ENCODE measurements at places on chromosomes 4 and X. TPM values are rescaled to one million over a fixed set of nuclear protein-coding genes. Genes with fewer than 3 reads are reported as not detected.
A peak's percentile ranks its signal among the peaks of the same experiment; 100 is the strongest.

DNA sequence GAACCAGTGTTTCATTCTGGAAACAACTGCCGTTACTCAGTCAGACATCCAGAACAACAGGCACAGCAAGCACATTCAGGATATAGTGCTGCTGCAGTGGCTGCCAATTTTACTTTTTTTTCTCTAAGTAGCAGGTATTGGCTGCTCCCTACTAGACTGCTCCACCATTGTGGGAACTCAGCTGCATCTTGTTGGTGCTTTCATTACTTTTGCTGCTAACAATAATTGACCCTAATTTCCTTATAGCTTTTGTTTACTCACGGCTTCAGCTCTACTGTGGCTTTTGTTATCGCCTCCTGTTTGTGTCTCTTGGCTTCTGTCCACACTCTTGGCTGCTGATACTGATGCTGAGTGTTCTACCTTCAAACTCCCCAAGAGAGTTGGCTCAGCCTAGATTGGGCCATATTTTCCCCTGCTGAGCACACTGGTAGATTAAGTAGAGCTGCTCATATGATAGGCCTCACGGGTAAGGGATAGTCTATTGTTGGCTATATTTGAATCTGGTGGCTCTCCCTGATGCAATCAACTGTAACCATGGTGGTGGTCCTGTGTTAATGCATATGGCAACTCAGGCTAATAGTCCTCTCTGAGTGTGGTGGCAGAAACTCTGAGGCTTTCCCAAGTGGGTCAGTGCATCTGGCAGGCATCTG, 44.5 kb upstream of the IL2 start:
- no peak for DNase-seq

DNA sequence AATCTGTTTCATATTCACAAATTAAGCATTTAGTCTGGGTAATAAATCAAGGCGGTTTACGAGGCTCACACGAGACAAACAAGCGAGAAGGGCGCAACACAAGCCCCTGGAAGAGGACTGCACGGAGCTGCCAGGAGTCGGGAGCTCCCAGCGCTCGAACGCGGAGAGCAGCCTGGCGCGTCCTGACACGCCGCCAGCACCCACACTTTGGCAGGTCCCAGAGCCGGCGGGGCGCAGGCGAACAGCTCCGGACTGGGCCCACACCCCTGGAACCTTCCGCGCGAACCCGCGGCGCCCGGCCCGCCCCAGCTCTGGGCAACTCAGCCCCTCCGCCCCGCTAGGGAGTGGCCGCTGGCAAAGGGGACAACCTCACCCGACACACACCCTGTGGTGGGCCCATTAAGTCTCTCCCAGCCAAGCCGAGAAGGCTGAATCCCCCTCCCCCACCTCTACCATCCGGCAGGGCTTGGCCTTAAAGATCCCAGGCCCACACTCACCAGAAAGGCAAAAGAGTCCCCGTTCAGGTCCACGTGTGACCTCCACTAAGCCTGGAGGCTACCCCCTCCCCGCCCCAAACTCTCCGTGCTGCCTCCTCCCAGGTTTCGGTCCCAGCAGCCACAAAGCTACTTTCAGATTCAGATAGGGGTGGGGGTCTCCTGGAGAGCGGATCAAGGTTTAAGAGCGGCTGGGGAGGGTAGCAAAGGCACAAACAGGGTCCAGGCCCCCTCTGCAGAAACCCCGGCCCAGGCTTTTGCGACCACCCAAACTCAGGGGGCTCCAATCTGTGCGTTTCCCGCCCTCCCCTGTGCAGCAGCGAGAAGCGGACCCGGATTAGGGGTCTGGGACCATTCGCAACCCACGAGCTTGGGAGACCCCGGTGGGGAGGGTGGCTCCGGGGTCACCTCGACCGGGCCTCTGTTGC, 47.5 kb upstream of the BCOR start:
- DNase-seq = no peak

- DNase-seq = no peak
Measured at GRCh38 chrX:106973433-106974149, 26.4 kb downstream of the MORC4 start.

DNA sequence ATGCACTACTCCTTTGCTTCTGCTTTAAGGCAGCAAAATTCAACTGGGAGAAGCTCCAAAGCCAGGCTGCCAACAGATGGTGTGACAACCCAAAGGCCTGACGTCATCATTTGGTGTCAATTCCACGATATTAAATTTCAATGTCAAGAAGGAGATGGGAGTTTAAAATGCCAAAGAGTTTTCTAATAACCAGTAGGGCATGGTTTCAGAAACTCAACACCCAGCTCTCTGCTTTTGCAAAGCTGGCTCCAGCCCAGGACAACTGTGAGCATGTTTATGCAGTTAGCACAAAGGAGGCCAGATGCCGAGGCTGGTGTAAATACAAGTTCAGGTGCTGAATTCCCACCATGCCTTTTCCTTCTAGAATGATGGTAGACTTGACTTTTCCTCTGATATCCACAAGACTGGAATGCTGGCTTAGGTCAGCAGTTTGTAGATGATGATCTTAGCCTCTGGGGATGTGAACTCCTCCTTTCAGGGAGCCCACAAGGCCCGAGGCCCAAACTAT, 67.3 kb downstream of the AFAP1 start:
- DNase-seq = peak; percentile 52

GRCh38 chr4:169200361-169201030, 70.3 kb downstream of the SH3RF1 start:
- DNase-seq = no peak

- no peak for DNase-seq
Measured at GRCh38 chr4:948936-949300, 16.7 kb downstream of the TMEM175 start.

- no peak for DNase-seq
Measured at GRCh38 chr4:113181289-113182007, 132.0 kb downstream of the ANK2 start.

GRCh38 chr4:85475631-85476233, 782 bp downstream of the ARHGAP24 start:
- peak; percentile 36 for DNase-seq

DNA sequence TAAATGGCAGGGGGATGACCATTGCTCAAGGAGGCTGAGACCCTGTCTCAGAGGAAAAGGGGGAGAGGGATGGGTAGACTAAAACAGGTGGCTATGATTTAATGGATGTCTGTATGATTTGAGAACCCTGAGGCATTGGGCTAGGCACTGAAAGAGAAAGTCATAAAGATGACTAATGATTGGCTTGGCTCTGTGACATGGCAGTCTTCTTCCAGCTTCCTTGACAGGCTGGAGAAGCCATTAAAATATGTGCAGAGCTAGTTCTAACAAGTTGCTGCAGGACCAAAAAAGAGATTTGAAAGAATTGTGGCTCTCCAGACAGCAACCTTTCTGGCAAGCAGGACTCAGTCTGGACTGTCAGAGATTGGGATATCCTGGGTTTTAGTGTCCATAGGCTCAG, 53.6 kb downstream of the AMER1 start:
- DNase-seq = no peak

GRCh38 chrX:152936306-152936705, 38.4 kb downstream of the ZNF185 start:
- DNase-seq = no peak

DNA sequence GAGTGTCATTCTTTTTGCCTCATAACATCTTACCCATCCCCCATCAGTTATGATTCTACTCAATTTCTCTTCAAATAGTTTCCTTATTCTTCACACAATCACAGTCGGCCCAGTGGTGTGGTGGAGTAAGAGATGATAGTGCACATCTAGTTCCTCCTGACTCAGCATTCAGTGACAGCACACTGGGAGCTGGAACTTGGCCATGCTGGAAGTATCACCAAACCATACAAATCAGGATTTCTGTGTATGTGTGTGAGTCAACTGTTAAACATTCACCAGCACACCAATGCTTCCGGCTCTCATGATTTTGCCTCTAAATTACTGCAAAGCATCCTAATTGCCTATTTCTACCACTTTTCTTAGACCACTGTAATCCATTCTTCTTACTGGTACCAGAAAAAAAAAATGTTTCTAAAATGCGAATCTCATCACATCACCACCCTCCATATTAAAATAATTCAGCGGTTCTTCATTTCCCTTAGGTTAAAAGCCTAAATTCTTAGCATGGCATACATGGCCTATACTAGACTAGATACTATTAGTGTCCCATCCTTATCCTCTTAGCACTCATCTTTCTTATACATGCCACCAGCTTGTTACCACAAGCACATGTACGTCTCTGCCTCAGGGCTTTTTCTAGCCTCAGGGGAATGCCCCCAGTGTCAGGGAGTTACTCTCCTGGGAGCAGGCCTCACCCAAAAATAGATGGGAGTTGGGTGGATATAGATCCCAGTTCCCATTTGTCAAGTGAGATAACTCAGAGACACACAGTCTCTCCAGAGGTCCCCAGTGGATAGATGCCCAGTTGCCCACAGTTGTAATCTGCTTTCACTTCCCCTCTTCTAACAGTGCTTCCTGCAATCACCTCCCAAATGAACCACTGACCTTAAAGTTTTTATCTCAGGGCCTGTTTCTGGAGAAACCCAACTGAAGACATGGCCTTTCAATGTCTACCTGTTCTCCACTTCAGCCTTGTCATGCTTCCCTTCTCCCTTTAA, 49.2 kb upstream of the DDX53 start:
- peak; percentile 55 for DNase-seq

DNA sequence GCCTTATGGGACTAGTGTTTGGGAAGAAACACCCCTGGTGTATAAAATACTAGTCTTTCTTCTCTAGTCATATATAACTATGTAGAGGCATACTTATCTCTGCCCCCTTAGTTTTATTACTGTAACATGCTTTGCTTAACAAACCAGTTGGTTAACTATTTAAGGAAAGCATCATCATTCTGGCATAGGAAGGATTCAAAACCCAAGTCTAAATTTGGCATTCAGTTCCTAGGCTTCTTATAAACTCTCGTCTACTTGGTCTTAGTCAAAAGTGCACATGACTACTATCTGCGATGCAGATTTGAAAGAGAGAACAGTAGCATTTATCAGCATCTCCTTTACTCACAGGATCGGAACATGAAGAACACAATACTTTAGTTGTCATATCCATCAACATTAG, 111.3 kb downstream of the MFAP3L start:
- DNase-seq = no peak

DNA sequence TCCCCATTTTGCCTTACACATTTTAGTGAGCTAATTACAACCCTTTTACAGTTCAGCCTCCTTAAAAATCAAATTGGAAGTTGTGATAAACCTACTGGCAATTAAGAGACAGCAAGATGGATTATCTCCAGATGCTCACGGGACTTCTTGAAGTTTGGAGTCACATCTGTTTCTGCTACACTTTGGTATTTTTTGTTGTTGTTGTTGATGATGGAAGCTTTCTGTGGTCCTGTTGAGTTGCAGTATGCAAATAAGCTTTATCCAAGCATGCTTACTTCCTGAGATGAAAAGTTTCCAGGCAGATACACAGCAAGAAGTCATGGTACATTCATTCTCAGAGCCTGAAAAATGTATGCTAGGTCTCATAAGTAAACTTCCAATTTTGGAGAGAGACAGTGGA, 670.0 kb upstream of the AMOT start:
- no peak for DNase-seq

DNA sequence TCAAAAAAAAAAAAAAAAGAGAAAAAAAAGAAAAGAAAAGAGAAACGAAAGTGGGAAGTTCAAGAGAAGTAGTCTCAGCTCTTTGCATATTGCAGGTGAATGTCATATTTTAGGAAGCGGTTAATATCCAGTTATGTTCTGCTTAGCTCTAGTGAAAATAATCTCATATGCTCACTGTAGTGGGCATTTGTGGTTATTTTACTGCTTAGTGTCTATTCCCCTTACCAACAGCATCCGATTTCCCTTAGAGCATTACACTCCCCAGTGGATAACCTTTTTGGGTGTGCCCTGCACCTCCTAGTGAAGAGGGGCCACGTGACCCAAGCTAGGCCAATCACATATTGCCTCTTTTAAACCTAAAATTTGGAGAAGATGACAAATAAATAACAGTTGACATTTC, 111.2 kb upstream of the ZNF827 start:
- DNase-seq = no peak

GRCh38 chr4:184952522-184952921, 65.8 kb upstream of the HELT start:
- no peak for DNase-seq

GRCh38 chr4:185283723-185284122, 74.3 kb downstream of the SNX25 start:
- no peak for DNase-seq

DNA sequence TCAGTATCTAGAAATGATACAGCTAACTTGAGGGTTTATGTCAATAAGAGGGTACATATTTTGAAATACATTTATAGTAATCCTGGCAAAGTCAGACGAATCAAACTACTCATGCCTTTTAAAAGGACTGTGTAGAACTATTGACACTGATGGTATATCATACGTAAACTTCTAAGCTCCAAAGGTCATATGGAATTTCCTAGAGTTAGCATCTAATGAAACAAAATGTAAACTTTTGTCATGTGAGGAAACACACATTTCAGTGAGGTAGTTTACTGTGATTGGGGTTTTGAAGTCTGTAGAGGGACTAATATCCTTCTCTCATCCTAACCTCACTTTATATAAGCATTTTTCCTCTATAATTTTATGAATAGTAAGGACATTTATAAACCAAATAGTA, 138.4 kb downstream of the SCLT1 start:
- no peak for DNase-seq

DNA sequence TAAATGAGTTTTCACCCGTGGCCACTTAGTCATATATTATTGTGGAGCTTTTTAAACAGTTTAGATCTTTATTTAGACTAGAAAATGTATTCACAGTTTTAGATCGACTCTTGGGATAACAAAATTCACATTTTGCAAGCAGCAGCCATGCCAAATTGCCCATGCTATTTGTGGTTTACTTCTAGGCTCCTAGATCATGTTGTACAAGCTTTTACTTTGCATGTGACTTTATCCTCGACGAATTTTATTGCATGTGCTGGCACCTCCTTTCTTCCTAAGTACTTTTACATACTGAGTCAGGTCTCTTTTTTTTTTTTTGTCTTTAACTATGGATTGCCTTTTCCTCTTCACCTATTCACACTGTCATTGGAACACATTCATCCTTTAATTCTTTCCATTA, 23.2 kb downstream of the BBS12 start:
- DNase-seq = no peak

DNA sequence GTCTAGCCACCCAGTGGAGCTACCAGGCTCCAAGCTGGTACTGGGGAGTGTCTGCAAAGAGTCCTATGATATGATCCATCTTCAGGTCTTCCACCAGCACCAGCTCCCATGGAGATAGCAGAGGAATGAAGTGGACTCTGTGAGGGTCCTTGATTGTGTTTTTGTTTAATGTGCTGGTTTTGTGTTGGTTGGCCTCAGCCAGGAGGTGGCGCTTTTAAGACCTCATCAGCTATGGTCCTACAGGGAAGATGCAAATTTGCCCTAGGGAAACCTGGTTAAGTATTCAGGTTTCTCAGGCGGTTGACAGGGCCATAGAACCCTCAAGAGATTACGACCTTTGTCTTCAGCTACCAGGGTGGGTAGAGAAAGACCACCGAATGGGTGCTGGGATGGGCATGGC, 1141.1 kb downstream of the STIM2 start:
- no peak for DNase-seq

The HSFX4 gene
- total RNA-seq = not detected

The VEGFD gene
- 2.5 TPM for total RNA-seq

The TMSB15A gene
- total RNA-seq = 5.7 TPM

The CD38 gene
- 2.9 TPM for total RNA-seq

The EIF2S3 gene
- 295 TPM for total RNA-seq

The TRPC3 gene
- 1.4 TPM for total RNA-seq

The HSD17B13 gene
- total RNA-seq = 0.36 TPM

Measured in ovary (tissue), 10 donors.